Smooth muscle cell of the brain vasculature (primary cell): ENCODE measurements at places on chromosomes 5 and 9.

GRCh38 chr5:141343953-141344463, 379 bp downstream of the PCDHGA3 start:
- DNase-seq: no peak

DNA sequence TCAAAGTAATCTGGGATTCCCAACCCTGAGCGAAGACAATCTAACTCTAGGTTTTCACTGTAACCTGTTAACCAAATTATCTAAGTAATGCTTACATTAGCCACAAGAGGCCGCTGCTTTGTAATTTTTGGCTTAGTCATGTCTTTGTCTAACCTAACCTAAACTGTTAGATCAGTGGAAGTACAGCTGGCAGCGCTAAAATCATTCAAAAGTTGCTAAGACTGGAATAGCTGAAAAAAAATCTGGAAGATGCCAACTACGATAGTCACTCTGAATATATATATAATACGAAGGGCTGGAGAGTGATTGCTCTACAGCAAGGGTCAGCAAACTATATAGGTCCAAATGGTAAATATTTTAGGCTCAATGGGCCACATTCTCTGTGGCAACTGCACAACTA, 60.2 kb downstream of the FBXO38 start:
- DNase-seq: peak; percentile 55

DNA sequence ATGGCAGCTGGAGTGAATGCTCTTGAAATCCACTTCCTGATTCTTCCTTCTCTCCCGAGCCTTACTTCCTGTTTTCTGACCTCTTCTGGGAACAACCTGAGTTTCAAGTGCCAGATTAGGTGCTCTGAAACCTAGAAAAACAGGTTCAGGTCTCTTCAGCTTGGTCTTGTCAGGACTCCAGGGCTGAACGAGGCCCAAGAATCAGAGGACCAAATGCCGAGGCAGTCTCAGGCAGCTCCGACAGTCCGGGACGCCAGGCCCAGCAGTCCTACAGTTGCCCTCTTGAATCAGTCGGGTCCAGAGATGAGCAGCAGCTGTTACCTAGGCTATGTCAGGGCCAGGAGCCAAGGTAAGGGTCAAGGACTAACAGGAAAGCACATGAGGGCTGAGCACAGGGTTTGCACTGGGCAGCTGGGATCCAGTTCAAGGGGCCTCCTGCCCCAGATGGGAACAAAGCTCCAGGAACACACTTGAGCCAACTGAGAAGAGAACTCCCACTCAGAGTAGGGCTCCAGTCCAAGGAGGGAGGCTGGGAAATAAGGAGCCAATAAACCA, 38.3 kb upstream of the ADRA1B start:
- no peak for DNase-seq

GRCh38 chr9:69671311-69671878, 776 bp downstream of the APBA1 start:
- DNase-seq: no peak

- DNase-seq: no peak
These were observed 69.8 kb upstream of the SLC1A3 start for GRCh38 chr5:36536616-36537005.

DNA sequence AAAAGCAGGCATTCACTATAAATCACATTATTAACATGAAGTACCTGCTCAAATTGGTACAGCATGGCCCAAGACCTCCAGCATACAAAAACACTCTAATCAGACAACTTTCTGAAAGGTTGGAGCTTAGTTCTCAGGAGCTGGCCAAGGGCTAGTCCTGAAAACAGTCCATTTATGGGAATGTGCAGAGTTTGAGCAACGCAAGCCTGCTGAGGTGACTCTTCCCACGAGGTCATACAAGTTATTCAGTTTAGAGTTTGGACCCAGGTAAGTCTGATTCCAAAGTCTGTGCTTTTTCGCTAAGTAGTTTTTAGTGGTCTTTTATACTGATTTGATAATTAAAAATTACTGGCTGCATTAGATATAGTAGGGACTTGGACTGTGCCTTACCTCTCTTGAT, 52.6 kb downstream of the AP3S1 start:
- DNase-seq: no peak
